SW480 (cell line): ENCODE measurements at places on chromosomes 2 and 18.

DNA sequence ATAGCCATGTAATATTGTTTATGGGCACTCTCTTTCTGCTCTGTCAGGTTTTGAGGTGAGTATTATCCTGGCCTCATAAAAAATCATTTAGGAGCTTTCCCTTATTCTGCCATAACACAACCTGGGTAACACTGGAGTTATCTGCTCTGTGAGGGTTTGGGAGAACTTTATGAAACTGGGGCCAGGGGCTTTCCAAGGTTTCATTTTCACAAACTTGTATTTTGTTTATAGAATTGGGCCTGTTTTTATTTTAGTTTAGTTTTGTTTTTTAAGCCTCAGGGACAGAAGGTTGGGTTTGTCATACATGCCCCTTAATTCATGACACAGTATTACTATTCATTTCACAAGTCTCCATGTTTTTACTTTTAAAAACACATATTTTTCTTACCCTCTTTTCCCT, 83.5 kb downstream of the IRS1 start:
- no peak for DNase-seq

DNA sequence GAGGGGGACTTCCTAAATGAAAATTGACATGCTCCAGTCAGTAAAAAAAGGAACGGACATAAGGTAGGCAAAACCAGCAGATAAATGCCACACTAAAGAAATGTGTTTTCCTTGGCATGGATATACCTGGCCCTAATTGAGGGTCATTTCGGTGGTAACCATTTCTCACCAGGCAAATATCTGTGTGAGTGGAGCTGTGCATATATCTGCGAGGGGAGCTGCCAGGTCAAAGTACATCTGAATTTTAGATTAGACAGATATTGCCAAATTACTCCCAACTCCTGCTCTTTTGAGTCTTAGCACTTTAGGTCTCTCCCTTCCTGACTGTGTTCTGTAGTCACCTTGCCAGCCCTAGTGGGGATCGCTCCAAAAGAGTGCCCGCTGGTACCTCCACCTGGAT, 204.2 kb downstream of the SH3BP4 start:
- DNase-seq: no peak

DNA sequence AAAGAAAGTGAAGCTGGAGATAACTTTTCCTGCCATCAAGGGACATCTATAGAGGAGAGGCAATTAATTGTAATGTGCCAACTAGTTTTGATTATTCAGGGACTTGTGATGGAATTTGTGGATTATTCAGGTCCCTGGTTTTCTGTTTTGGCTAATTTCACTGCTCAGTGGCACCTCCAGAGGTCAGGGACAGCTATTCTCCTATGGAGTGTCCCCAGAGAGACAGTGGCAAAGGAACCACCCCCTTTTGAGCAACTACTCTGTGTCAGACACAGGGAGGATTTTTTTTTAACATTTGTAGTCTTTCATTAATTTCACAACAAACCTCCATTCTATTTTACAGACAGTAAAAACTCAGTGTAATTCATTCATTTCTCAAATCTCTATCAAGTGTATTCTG, 206.0 kb upstream of the SPRED2 start:
- DNase-seq: peak; percentile 27

- no peak for DNase-seq
Observed at GRCh38 chr2:165456027-165456426, 13.5 kb upstream of the CSRNP3 start.

DNA sequence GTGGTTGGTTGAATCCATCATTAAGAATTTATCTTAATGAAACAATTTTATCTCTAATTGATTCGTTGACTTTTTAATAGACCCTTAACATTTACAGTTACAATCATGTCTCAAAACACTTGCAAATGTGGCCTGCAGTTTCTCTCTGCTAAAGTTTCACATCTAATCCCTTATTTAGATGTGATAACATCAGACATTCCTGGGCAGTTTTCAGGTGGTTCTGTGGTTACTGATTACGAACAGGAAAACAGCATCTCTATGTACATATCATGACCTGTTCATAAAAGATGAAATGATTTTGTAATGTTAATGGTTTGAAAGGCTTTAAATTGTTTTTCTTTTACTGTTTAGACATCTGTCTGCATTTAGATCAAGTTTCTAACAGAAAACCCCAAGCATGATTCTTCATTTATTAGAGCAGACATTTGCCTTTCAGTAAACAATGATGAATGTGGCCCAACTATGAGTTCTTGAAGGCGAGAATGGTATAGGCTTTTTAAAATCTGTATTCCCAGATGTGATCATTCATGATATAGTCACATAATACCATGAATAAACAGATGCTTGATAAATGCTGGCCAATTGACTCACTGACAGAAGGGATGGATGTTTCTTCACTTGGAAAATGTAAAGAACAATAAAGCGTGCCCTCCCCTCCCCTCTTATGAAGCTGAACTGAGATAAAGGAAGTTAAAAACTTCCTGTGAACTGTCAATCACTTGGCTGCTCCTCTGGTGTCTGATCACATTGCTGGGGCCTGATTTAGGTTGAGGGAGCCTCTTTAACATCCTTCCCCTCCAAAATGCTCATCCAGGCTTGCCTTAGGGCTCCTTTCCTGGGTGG, 3.5 kb downstream of the CAPN14 start:
- no peak for DNase-seq

- DNase-seq: no peak
Observed at GRCh38 chr2:11187731-11188130, 32.5 kb downstream of the SLC66A3 start.

DNA sequence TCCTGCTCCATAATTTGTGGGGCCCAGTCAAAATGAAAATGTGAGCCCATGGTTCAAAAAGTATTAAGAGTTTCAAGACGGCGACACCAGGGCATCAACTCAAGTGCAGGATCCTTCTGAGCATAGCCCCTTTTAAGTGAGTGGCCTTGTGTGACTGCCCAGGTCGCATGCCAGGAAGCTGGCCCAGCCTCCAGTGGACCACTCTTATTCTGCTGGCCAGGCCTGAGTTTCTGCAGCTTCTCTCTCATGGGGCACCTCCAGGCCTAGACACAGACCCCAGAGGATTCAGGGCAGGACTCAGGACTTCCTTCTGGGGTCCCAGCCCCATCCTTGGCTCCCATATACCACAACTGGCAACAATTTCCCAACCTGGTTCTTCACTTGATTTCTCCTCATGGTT, 83.5 kb upstream of the HAAO start:
- DNase-seq: no peak

- DNase-seq: peak; percentile 11
Observed at GRCh38 chr2:98634406-98635092, 26.2 kb downstream of the UNC50 start.

DNA sequence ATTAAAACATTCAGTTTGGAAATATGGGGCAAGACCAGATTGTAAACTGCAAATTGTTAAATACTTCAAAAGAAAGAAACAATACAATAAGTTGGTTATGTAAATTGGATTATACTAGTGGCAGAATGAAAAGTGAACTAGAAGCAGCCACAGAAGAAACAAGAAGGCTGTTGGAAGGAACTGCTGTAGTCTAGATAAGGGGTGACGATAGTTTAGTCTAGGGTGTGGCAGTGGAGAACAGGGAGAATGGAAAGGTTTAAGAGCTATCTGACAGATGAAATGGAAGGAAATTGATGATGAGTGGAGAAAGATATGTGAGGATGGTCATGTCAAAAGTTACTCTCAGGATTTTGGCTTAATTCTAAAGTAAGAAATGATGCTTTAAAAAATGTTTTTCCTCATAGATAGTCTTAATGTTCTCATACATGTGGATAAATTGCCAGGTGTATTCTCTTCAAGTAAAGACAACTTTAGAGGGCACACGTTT, 179.7 kb downstream of the GPD2 start:
- no peak for DNase-seq

DNA sequence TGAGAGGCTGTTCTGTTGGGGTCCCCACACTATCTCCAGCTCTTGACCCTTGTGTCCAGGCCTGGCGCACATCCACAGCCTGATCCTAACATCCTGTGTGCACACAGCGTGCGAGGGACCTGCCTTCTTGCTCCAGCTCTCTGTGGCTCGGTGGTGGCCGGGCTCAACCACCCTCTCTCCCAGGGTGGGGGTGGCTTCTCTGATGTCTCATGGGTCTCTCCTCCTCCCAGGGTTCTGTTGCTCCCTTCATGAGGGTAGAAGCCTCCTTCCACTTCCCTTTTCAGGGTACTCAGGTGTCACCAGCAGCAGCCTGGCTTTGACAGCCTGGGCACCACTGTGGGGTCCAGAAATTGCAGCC, 196.9 kb upstream of the RAB6C start:
- DNase-seq: no peak

GRCh38 chr2:119283873-119284331, 60.3 kb downstream of the STEAP3 start:
- peak; percentile 10 for DNase-seq

GRCh38 chr18:58777471-58777870, 87.2 kb upstream of the ZNF532 start:
- no peak for DNase-seq

- DNase-seq: no peak
Observed at GRCh38 chr2:223081789-223082188, 29.8 kb downstream of the KCNE4 start.

DNA sequence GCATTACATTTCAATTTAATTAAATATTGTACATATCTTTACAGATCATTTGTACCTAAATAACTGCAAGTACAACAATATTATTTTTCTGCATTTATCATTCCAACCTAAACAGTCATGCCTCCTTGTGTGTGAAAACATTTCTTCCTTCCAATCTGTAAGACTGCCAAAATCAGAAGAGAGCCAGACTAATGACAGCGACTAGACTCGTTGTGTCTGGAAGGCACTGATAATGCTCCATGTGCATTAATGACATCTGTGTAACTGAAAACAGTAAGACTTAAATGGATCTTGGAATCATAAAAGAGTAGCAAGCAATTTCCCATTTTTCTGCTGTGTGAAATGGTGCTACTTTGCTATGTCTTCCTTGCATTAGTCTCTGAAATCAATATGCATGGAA, 278.0 kb upstream of the DSEL start:
- DNase-seq: no peak

DNA sequence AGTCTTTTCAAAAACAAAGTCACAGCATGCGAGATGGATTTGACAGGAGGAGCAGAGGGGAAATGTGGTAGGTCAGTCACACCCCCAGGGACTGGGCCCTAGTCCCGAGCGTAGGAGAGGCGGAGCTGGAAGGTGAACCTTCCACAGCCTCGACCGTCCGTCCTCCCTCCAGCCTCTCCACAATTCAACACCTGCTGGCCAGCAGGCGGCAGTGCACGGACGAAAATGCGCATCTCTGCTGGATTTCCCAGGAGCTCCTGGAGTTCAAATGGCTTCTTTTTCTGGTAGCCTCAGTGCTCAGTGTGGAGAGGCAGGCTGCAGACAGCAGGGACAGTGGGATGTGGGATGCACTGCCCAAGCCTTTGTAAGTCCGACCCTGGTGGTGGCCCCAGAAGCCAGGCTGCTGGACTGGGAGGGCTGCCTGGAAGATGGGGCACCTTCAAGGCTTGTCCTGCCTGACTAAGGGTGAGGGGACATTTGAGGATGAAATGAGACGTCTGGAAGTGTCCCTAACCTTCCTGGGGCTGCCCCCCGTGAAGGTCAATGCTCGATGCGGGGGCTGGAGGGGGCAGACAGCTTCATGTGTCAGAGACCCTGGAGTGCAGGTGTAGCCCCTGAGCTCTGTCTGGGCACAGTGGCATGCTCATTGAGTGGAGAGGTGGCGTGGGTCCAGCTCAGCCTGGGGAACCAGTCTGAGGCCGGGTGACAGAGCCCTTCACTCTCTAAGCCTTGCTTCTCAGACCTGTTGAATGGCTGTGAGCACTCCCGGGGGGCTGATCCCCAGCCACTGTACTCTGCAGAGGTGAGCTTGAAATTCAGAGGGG, 189.5 kb downstream of the TFCP2L1 start:
- DNase-seq: peak; percentile 66

DNA sequence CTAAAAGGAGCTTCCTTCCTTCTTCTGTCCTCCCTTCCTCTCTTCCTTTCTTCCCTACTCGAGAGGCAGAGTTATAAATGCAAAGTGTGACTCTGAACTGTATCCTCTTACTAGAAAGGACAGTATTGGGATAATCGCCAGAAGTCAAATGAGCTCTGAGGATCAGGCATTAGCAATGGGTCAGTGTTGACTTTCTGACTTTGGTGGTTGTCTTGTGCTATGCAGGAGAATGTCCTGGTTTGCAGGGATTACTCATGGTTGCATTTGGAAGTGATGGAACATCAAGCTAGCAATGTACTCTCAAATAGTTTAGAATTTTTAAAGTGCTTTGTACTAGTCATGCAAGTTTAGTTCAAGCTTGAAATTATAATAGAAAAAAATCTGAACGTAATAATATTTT, 115.6 kb downstream of the TXNL1 start:
- DNase-seq: no peak

DNA sequence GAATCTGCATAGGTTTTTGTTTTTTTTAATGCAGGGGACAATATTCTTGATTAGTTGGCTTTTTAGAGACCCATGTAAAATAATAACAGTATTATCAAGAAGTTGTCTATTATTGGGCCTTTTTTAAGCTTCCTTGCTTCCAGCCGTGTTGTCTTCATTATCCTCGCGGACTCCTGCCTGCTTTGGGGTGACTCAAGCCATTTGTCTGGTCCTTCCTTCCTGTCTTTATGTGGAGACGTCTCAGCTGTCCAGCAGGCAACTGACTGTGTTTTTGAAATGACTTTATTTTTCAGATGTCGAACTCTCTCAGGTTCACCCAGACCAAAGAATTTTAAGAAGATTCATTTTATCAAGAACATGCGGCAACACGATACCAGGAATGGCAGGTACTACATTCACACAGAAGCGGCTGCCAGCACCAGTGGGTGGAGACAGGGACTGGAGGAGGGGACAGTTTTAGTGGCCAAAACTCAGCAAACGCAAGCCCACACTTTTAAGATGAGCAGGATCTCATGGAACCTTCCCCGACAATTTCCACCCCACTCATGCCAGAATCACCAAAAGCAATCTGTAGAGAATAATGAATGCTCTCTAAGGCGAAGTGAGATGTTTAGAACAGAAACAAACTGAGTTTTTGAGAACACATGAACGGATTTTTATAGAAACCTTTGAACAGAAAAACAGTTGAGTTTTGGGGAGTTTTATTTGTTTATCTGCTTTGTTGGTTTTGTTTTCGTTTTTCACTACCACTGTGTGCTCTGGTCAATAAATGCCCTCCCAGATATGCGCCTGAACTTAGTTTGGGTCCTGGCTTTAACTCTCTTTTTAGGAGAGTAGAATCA, 59.1 kb downstream of the CABLES1 start:
- no peak for DNase-seq

- DNase-seq: no peak
Observed at GRCh38 chr2:4765787-4766530, 926.2 kb upstream of the SOX11 start.
